WTC11 (cell line): ENCODE measurements at places on chromosomes 1 and 21. TPM values are rescaled to one million over a fixed set of nuclear protein-coding genes. Genes with fewer than 3 reads are reported as not detected.

DNA sequence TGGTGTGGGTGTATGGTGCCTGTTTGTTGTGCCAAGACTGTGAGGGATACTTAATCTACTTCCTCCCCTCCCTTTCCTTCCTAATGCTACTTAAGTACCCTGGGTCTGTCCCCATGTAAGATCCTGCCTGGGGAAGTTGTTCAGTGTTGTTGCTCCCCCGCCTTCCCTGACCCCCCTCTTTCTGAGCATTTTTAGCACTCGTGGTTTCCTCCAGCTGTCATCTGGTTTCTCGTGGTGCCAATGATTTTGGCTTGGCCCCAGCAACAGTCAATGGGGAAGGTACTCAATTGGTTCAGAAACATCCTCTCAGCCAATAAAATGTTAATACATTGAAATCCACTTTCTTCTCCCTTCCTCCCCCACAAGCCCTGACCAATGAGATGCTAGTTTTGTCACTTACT lies 8.0 kb upstream of the B4GALT3 start:
- no peak for DNase-seq

DNA sequence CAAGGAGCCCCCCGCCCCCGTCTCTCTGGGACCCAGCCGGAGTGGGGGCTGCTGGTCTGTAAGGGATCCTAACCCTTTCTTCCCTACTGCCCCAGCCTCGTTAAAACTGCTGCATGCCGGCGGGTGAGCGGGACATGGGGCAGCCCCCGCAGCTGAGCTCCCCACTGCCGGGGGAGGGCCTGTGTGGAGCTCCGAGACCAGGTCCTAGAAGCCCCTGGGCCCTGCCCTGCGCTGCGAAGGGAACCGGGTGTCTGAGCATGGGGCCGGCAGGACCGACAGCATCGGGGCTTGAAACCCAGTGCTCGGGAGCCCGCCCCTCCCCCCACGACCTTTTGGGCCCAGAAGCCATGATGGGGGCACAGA lies 9.2 kb upstream of the COL6A1 start:
- DNase-seq = peak; percentile 39

DNA sequence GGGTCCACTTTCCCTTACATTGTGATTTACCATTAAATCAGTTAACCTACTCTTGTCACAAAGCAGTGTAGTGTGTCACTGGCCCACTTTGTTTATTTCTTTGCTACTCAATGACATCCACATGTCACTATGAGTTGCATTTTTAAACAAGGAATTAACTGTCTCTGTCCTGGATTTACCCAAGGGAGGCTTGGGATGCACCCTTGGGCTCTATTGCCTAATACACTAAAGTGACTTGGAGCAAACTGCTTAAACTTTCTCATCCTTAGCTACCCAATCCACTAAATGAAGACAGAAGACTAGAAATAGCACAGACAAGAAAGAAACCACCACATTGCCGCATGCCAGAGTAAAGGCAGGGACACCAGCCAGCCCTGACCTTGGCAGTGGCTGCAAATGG lies 136.2 kb upstream of the TIAM1 start:
- DNase-seq = no peak

DNA sequence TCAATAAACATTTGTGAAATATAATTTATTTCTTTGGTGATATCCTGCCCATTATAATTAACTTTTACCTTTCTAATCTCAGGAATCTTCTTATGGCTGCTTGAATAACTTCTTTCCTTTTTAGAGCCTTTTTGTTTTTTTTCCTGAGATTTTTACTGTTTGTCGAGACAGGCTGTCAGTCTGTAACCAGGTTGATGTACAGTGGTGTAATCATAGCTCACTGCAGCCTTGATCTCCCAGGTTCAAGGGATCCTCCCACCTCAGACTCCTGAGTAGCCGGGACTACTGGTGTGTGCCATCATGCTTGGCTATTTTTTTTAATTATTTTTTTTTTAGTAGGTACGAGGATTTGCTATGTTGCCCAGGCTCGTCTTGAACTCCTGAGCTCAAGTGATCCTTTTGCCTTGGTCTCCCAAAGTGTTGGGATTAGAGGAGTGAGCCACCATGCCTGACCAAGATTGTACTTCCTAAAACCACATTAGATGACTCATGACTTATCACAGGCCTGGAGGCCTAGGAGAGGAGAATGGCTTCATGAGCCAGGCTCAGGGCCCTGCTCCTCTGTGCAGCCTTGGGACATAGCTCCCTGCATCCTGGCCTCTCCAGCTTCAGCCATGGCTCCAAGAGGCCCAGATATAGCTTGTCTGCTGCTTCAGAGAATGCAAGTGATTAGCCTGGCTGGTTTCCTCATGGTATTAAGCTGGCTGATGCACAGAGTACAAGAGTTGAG lies 48.6 kb downstream of the CTH start:
- DNase-seq = no peak

DNA sequence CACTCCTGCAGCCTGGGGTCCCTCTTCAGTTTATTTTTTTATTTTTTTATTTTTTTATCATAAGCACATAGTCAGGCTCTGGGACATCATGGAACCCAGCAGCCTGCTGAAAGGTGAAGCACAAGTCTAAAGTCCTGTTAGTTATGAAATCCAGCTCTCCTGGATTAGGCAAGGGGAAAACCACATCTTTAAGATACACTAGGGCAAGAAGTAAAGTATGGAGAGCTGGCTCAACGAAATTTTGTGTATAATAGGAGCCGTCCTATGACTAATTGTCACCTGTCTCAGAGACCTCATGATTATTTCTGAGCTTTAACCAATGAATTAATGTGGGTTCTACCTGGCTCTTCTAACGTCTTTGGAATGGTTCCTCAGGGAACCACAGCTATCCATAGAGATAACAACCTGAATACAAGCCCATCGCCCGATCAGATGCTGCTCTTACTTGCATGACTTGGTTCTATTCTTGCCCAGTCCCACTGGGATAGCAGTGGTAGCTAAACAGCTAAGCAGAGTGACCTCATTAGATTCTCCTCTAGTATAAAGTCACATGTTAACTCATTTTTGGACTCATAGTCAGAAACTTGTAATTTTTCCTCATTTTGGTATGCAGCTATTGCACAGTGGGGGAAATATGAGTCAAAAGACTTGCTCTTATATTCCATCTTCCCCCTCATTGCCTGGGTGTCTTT lies 122.7 kb downstream of the LMO4 start:
- no peak for DNase-seq

CD84 gene
- 0.02 to 0.30 TPM (median 0.17 TPM) in 3 replicates for total RNA-seq

DNA sequence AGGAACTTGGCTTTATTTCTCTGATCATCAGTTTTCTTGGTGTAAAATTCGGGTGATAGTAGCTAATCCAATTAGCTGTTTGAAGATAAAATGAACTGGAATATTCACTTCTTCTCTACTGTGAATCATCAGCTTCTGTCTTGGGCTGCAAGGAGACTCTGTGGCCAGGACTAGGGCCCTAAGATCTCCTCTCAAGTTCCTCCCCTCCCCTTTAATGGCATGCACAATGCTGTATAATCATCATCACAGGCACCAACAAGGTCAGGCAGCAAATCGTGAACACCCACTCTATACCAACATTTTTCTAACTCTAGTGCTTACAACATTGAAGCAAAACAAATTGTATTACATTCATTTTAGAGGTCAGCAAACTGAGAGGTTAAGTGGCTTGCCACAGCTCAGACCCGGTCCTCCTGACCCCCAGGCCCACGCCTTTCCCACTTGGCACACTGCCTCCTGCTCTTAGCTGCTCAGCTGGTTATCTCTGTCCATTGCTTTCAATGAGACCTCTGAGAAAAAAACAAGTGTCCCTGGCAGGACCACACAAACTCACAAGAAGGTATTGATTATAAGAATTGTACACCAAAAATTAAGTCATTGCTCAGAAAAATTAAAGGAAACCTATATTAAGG lies 31.8 kb downstream of the LRRC52 start:
- no peak for DNase-seq

DNA sequence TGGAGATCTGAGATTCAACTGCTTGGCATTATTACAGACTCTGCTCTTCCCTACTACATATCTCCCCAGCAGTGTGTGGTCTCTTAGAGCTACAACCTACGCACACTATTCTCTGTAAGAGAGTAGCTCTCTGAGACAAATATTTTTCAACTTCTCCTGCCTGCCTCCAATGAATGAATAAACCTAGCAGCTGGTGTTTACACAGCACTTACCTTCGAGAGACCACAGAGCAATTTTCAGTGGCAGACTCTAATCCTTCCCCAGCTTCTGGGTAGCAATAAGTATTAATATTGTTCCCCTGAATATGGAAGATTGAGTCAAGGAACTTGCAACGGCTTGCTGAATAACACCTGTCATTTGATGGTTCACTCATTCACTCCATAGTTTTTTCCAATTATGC lies 350.9 kb upstream of the SPAG17 start:
- no peak for DNase-seq

SLC44A5 gene
- 1.6 to 1.8 TPM (median 1.8 TPM) in 3 replicates for total RNA-seq

DNA sequence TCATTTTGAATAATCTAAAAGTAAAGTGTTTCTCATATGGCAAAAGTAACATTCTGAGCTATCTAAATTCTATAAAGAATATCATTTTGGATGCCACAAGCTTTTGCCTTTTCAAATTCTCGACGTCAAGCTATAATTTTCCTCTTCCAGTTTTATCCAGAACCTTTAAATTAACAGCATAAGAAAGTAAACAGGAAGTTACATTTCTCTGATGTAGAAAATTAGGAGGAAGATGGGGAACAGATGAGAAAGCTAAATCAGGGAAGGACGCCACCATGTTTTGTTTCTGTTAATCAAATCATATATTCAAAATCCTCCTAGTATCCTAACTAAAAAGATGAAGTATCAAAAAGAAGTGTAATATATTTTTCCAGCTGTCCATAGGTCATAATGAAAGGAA lies 8.8 kb upstream of the CAMSAP2 start:
- no peak for DNase-seq

DNA sequence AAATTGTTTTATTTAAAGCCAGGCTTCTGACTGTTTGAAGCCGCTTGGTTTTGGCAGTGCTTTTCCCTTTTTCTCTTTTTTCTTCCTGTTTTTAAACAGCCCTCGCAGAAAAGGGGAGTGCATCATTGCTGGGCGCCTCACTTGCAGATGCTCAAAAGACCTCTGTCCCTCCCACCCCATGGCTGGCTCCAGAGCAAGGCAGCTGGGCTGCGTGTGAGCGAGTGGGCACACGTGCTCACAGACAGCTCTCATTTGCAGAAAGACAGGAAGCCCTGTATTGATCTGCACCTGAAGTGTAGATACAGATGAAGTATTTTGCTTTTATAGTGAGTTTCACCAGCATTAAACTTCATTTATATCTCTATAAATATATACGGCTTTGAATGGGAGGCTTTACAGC lies 8.8 kb downstream of the TNR start:
- DNase-seq = no peak

DNA sequence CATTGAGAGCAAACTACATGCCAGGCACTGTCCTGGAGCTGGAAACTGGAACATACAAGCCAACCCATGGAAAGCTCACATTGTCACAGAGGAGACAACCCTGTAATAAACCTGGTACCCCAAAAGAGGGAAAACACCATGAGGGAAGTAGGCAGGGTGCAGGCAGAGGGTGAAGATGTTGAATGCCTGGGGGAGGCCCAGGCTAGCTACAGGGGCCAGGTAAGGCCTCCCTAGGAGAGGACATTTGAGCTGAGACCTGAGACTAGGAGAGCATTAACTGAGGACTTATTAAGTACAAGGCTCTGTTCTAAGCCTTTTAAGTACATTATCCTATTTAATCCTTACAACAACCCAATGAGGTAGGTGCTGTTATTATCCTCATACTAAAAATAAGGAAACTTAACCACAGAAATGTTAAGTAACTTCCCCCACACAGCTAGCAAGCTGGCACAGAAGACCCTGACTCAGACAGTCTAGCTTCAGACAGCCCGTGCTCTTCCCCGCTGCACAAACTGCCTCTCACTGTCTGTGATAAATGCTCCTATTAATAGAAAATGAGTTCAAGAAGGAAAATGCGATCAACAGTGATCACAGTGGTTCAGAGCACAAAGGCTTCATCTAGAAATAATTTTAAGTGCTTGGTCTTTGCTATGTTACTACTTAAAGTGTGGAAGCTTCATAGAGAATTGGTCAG lies 41.8 kb downstream of the ZNF281 start:
- no peak for DNase-seq

- DNase-seq = no peak
Measured at GRCh38 chr1:201311356-201312011, 28.2 kb downstream of the PKP1 start.

DNA sequence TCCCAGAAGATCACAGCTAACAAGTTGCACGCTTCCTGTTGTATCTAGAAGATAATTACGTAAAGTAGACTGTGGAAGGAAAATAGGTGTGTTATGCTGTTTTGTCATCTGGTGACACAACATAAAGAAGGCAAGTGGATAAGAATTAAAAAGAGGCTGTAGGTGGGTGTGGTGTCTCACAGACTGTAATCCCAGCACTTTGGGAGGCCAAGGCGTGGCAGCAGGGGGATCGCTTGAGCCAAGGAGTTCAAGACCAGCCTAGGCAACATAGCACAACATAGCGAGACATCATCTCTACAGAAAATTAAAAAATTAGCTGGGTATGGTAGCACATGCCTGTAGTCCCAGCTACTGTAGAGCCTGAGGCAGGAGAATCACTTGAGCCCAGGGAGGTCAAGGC lies 17.9 kb upstream of the ZNF281 start:
- no peak for DNase-seq

DNA sequence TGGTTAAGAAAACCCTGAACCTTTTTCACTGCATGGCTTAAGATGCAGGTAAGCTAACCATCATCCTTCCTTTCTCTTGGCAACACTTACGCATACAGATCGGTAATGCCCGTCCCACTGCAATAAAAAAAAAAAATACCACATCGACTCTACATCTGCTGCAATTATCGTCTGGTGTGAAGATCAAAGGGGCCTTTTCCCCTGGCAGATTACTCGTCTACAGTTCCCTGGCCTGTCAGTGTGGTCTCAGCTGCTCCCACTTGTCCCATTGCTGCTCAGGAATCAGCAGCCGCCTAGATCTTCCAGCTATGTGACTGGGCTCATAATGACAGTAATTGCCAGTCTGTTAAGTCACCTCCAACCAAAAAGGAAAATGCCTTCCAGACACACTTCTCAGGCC lies 133.1 kb downstream of the SETD4 start:
- DNase-seq = no peak

GRCh38 chr21:31772674-31773555 lies 41.0 kb upstream of the SCAF4 start:
- DNase-seq = no peak

GRCh38 chr1:197663162-197663953 lies 111.9 kb downstream of the DENND1B start:
- DNase-seq = no peak

- peak; percentile 34 for DNase-seq
Measured at GRCh38 chr1:90149101-90149500, 154.2 kb downstream of the ZNF326 start.

DNA sequence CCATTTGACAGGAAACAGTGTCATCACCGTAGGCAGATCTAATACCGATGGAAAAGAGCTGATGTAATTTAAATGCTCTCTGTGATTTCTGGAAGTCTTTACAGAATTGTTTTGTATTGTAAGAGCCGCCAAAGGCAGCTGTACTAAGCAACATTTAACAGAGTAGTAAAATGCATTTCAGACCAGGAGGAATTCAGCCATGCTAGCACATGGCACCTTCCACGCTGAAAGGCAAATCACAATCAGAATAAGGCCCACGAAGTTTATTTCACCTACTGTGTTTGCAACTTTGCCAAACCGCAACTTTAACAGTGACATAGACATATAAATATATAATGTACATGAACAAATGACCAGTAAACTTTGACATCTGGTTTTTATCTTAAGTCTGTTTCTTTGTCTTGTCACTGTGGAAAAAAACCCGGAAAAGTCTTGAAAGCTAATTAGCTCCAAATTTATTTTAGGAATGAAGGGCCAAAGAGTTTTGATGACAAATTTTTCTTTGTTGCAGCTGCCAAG lies 26.1 kb upstream of the DISC1 start:
- DNase-seq = no peak

- DNase-seq = peak; percentile 76
Measured at GRCh38 chr1:26279456-26280332, at the start of gene SH3BGRL3. Gene SH3BGRL3 (plus strand): TSS chr1:26280086. CDS start chr1:26280156, 70 bp downstream.

- DNase-seq = peak; percentile 56
Measured at GRCh38 chr1:56477164-56478111, 101.9 kb downstream of the PLPP3 start.
